Activated T-cell treated with anti-CD3 and anti-CD28 coated beads, Interleukin-2, amount 50 U/mL, for 72 hours (primary cell): ENCODE measurements at places on chromosomes 1 and 21. TPM values are rescaled to one million over a fixed set of nuclear protein-coding genes. Genes with fewer than 3 reads are reported as not detected.

GPATCH2 gene
- 8.5 TPM for total RNA-seq

DNA sequence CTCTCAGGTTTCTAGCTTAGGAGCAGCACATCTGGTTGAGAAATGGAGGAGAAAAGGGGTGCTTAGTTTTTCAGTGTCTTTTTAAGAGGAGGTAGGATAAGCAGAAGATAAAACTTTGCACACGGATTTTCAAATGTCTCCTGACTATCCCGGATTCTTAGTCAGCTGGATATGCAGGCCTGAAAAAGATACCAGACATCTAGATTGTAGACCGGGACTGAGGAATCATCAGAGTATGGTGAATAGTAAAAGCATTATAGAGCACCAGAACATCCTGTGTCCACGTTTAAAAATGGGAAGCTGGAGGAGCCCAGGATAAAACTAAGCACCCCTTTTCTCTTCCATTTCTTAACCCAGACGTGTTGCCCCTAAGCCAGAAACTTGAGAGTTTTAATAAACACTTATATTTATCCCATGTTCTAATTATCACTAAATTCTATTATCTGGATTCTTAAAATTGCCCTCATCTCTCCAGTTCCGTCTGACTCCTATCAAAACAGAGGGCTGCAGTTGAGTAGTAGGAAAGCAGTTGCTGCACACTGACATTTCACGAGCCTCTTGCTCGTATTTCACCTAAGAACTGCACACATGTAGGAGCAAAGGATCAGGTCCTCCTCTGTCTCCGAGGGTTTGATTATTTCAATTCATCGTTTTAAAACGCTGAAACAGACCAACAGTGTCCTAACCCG lies 609 bp downstream of the PIGK start:
- DNase-seq, result no peak

ERO1B gene
- total RNA-seq, result 5.9 TPM

ANGPTL1 gene
- total RNA-seq, result not detected

UCK2 gene
- 47.3 TPM for total RNA-seq

RIMS3 gene
- 8.8 TPM for total RNA-seq

DNA sequence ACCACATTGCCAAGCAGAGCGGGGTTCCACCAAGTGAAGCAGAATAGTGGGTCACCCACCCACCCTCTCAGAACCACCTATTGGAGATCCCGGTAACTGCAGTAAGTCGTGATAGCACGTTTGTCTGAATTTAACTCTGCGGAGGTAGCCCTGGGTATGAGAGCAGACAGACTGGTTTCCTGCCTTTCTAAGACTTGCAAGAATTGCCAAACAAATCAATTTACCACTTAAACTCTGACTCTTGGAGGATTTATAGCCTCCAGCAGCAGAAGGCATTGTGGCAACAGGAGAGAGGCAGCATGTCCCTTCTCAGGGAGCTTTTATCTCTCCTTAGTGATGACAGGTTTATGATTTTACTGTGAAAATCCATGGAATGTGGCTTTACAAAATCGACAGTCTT lies 287.9 kb upstream of the FMN2 start:
- DNase-seq, result no peak

GRCh38 chr1:176826265-176826664 lies 338.2 kb downstream of the ASTN1 start:
- no peak for DNase-seq

AVPR1B gene
- total RNA-seq, result not detected

DNA sequence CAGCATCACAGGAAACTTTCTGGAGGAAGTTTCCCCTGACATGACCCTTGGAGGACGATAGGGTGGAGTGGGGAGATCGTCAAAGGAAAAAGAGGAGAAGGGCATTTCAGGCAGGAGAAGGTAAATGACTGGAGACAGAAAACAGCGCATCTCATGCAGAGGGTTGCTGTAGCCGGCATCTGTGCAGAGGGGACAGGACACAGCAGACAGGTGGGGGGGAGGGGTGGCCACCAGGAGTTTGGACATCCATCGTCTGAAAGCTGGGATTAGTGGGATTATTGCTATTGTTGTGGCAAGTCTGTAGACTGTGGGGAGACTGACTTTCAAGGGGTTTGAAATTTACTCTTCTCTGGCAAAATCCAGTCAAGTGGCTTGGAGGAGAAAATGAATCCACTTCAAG lies 463.9 kb downstream of the OMA1 start:
- no peak for DNase-seq

AMPD1 gene
- not detected for total RNA-seq

S100A10 gene
- 138 TPM for total RNA-seq

NCAM2 gene
- total RNA-seq, result not detected

DNA sequence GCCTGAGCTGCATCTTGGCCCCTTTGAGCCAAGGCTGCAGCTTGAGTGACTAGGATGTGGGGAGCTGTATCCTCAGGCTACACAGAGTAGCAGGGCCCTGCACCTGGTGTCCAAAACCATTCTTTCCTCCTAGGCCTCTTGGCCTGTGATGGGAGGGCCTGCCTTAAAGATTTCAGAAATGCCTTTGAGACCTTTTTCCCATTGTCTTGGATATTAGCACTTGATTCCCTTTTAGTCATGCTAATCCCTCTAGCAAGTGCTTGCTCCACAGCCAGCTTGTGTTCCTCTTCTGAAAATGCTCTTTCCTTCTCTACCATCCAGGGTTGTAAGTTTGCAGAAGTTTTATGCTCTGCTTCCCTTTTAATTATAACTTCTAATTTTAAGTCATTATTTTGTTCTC lies 21.7 kb upstream of the KIRREL1 start:
- no peak for DNase-seq

DNA sequence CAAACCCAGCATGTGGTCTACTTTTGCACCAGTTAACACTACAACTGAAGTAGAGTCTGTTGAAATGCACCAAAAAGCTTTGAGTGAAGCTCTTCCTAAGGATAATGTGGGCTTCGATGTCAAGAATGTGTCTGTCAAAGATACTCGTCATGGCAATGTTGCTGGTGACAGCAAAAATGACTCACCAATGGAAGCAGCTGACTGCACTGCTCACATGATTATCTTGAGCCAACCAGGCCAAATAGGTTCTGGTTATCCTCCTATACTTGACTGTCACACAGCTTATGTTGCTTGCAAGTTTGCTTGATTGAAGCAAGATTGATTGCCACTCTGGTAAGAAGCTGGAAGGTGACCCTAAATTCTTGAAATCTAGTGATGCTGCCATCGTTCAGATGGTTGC lies 85.2 kb downstream of the DENND1B start:
- no peak for DNase-seq

- DNase-seq, result no peak
Observed at GRCh38 chr1:27526569-27527222, 36.7 kb upstream of the WASF2 start.

GRCh38 chr21:38729754-38730379 lies 75.9 kb upstream of the ETS2 start:
- no peak for DNase-seq

GRCh38 chr1:226739696-226740065 lies 599 bp upstream of the ITPKB start:
- DNase-seq, result no peak

DNA sequence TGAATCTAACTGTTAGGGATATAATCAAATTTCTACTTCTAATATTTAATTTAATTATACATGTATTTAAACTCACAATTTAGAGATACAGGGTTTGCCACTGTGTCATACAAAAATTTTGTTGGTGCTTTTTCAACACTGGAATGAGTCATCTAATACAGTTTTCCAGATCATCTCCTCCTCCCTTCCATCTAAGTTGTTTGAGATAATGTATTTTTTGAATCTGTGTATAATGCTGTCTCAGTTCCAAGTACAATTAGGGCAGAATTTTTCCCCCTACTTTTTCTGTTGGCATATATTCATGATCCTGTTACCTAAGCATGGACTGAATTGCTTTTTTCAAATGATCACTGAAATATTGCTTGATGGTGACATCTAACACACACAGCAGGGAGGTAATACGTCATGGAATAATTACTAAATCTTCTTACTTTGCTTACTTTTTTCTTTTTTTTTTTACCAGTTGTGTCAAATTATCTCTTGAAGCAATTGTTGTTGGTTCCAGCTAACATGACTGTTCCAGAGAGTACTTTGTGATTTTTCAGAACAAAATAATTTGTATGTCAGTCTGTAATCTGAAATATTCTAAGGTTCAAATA lies 146.0 kb downstream of the MAGI3 start:
- DNase-seq, result no peak

OR2L8 gene
- not detected for total RNA-seq

DNA sequence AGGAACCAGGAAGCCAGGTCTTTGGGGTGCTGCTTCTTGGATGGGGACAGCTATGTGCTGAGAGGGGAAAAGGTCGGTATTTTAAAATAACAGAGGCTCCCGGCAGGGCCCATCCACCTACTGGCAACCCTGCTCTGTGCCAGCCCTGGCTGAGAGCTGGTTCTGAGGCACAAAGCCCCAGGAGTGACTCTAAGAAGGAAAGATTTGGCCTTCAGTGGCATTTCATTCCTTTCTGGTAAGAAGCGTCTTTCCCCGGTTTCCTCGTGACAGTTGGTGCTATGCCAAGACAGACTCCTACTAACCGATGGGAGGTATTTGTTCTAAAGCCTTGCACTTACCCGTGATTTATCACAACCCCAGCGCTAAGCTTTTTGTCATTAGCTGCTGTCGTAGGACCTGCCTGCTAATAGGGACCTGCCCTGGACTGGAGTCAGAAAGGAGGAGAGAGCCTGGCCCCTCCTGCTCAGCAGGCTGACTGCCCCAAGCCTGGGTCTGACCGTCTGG lies 123.1 kb upstream of the ADAR start:
- no peak for DNase-seq

RASAL2 gene
- 0.02 TPM for total RNA-seq

- peak; percentile 5 for DNase-seq
Observed at GRCh38 chr1:50704126-50704525, 255.9 kb downstream of the FAF1 start.

GRCh38 chr21:28561772-28562171 lies 430.9 kb downstream of the LTN1 start:
- no peak for DNase-seq
